GM12864 (cell line): ENCODE measurements at places on chromosomes 16 and 17.

DNA sequence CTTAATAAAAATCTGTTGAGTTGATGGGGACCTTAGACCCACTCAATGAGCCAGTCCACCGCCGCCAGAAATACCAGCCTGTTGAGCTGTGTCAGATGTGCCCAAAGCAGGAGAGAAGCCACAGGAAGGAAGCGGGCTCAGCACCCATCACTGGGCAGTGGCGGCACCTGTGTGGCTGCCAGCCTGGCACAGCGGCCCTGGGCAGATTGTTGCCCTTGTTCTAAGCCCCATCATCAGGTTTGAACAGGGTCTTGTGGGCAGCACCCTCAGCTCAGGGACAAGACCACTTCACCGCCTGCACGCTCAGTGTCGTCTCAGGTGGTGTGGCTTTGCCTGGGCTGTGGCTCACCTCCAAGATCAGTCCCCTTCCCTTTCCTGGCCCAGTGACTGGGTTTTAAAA is 9.3 kb downstream of the ENDOV start:
- DNase-seq: no peak

- no peak for DNase-seq
Observed at GRCh38 chr17:7650509-7651096, at the start of gene ATP1B2. ATP1B2 (plus strand) TSS chr17:7650926; CDS start chr17:7651519, 593 bp downstream.

DNA sequence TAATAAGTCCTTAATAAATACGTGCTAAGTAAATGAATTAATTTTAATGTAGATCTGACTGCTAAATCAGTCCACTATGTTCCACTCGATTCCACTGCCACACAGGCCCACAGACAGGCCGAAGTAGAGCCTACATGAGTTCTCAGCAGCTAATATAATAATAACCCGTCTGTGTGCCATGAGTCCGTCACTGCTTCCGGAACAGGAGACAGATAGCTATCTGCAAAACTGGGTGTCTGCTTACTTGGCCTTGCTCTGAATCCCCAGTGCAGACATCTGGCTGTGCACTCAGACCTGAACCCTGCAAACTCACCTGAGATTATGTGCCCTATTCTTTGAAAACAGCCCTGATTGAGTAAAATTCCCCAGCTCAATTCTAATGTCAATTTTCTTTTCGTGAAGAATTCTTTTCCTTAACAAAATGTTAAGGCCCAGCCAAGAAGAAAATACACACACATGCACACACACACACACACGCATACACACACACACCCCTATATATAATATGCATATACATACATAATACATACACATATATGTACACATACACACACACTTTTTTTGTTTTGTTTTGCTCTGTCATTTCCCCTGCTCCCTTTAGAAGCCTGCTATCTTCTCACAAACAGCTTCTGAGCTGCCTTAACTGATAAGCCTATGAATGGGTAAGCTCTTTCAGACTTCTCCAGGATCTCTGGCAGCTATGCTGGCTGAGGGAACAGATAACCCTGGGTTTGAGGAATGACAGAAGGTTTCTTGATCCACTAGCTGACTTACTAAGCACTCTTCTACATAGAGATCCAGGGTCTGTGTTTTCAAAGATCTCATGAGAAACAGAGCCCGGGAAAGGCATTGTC is 39.8 kb upstream of the TOM1L1 start:
- no peak for DNase-seq

- DNase-seq: no peak
Observed at GRCh38 chr16:12334852-12335251, 358.3 kb downstream of the SNX29 start.

DNA sequence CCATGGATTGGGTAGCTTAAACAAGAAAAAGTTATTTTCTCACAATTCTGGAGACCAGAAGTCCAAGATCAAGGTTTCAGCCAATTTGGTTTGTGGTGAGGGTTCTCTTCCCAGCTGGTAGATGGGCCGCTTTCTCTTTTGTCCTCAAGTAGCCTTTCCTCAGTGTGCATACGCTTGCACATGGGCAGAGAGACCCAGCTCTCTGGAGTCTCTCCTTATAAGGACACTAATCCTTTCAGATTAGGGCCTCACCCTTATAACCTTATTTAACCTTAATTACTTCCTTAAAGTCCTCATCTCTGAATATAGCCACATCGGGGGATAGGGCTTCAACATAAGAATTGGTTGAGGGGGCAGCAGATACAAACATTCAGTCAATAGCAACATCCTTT is 68.4 kb upstream of the NLK start:
- DNase-seq: no peak

DNA sequence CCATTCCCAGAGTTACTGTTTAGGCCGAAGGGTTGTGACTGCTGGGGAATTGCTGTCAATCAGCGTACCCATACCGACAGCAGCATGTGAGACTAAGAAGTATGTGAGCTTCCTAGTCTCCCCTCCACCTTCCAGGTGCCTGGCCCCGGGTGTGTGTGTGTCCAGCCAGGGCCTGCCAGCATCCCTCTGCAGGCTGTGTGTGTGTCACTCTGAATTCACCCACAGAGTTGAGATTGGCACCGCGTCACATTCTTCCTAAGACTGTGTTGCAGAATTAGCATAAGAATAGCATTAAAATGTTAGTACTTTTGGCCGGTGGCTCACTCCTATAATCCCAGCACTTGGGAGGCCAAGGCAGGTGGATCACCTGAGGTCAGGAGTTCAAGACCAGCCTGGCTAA is 31.8 kb downstream of the PRMT7 start:
- DNase-seq: no peak

- no peak for DNase-seq
Observed at GRCh38 chr17:50173335-50173941, 7.6 kb downstream of the SGCA start.

GRCh38 chr17:72301887-72302286 is 181.1 kb downstream of the SOX9 start:
- no peak for DNase-seq

DNA sequence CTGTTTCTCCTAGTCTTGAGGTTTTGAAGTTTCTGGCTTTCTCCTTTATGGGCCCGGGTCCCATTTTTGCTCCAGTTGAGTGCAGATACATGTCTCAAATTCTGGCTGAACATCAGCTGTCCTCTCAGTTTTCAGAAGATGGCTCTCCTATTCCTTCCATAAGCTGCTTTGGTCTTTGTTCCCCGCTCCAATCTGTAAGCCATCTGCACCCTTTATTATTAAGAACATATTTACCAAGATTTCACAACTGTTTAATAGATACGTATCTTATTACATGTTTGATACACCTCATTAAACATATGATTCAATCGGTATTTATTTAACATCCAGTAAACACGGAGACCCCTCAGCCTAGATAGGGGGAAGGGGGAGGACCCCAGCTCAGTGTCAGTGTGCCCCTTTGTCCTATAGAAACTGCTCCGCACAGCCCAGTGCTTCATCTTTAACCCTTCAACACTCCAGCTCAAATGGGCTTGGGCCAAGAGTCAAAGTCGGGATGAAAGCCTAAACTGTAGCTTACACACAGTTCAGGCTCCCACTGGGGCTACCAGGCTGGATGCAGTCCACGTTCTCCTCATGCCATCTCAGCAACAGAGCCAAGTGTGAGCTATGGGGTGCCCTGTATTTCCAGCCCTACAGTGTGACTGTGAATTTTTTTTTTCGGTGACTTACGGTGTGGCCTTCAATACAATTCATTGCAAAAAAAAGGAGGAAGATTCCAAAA is 166.0 kb upstream of the ZFHX3 start:
- DNase-seq: no peak

- DNase-seq: peak; percentile 86
Observed at GRCh38 chr17:48441231-48441711, 11.3 kb upstream of the SKAP1 start.

GRCh38 chr17:75032720-75033280 is 14.0 kb downstream of the ATP5PD start:
- DNase-seq: no peak

GRCh38 chr17:10144456-10144855 is 54.0 kb downstream of the GAS7 start:
- no peak for DNase-seq

GRCh38 chr16:57166451-57166850 is 19.4 kb downstream of the PSME3IP1 start:
- no peak for DNase-seq

DNA sequence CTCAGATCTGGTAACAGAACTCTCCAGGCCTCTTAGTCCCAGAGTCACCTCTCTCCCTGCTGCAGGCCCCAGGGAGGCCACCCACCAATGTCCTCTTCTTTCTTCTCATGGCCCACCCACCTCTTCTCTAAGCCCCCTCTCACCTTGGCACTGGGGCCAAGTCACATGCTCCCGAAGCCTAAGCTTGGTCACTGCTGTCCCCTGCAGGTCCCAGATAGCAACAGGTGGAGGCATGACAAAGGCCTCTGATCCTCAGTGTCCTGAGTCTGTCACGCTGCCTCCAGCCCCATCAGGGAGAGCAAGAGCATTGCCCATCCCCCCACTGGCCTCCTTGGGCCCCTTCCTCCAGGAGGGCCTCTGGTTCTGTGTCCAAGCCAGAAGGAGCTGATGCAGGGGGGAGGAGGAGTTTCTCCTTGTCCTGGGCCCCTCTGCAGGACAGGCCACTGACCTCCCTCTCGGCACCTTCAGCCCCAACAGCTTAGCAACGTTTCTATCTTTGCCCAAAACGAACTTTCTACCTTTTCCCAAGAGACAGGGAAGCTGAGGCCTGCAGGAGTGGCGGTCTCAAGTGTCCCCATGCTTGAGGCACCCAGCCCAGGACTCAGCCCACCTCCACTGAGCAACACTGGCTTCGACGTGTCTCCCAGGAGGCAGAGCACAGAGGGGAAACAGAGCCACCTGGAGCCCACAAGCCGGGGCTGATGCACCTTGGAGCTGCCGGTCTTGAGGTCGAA is 8.6 kb downstream of the P2RX1 start:
- DNase-seq: no peak

- no peak for DNase-seq
Observed at GRCh38 chr17:48592577-48592976, 1.0 kb downstream of the HOXB5 start.

- peak; percentile 19 for DNase-seq
Observed at GRCh38 chr16:35391328-35391727, 1931.9 kb downstream of the TP53TG3F start.

DNA sequence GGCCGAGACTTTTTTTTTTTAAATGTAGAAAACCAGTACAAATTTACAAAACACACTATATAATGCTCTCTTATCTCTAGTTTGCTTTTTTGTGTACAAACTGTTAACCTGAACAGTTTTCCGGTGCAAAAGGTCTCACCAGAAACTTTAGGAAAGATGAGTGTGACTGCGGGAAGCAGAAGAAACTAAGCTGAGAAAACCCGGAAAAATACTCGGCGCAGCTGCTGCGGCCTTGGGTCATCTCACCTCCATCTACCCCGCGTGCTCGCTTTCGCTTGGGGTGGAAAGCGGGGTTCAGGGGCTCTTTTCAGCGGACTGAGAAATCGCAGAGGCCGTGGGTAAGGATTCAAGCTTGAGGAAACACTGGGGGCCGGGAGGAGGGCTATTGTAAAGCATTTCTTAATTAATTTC is 1.8 kb downstream of the SALL1 start:
- DNase-seq: no peak

- DNase-seq: no peak
Observed at GRCh38 chr17:48729335-48730239, 1.0 kb upstream of the HOXB13 start.

DNA sequence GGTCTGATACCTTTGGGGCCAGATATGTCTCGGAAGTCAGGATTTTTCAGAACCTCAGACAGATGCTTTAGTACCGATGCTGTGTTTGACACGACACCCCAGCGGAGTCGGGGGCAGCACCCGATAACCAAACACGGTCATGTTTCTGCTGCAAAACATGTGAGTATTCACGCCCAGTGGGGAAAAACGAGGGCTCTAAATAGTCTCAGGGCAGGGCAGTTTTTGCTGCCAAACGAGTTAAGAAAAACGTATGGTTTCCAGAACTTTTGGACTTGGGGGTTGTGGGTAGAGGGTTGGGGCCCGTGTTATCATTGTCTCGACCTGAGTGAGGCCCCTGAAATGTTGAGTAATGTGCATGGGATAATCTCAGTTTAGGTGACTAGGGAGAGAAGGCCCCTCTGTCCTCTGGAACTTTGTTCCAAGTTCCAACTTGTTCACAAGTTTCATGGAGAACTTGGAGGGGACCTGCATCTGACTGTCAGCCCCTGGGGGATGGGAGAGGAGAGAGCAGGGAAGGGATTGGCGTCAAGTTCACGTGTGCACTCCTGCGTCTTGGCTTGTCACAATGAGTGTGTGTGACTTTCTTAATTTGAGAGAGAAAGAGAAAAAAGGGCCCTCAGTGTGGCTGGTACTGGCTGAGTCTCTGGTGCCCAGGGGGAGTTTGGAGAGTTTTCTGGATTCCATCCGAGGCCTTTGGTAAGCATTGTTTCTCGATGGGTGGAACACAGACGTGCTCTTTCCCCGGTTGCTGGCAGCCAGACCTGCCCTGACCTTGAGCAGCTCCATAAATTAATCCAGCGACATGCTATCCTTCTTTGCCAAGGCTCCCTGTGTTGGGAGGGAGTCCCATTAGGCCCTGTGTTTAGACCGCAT is 83.9 kb upstream of the CIBAR2 start:
- no peak for DNase-seq

GRCh38 chr17:64176556-64176955 is 46.6 kb upstream of the ERN1 start:
- DNase-seq: no peak

DNA sequence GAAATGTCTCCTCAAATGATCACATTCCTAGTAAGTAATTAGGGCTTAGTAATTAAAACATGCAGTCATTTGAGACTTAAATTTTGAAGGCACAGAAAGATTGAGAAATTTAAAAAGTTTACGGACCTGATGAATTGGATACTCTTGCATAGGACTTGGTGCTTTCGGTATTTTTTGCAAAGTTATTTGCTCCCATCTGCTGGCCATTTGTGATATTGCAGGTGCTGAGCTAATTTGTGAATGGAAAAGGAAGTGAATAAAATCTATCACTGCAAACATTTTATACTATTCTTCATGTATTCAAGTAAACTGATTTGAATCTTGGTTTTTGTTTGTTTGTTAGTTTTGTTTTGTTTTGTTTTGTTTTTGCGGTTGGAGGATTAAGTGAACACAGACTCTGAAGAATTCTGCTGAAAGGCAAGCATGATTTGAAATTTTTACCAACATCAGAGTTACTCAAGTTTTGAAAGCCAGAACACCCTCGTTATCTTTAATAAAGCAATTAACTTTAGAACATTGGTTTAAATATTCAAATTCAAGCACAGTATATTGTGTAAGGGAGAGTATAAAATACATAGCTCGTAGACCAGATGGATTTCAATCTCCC is 689.5 kb upstream of the RBFOX1 start:
- peak; percentile 16 for DNase-seq

DNA sequence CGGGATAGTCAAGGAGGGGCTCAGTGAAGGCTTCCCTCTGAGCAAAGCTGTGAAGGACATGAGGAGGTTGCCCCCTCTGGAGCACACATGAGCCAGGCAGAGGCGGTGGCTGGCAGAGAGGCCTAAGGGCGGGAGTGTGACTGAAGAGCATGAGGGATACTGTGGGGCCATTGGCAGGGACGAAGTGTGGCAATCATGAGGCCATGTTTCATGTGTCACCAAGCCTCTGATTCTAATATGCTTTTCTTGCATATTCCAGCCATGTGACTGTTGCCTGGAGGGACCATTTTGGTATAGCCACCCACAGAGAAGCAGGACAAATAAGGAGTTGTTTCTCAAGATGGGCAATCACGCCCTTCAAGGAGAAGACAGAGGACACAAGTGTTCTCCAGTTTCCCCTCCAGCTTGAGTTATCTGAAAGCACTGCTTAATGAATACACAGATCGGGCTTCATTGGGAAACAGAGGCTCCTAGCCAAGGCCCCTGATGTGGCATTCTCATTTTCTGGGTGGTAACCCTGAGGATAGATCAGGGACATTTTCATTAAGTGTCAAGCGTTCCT is 68.0 kb downstream of the AKAP1 start:
- no peak for DNase-seq

GRCh38 chr16:67215706-67216105 is 11.2 kb upstream of the TMEM208 start:
- DNase-seq: no peak

- DNase-seq: no peak
Observed at GRCh38 chr17:68102318-68102758, 66.8 kb downstream of the KPNA2 start.
